HepG2 (cell line): ENCODE measurements at places on chromosomes 1 and 21. TPM values are rescaled to one million over a fixed set of nuclear protein-coding genes. Genes with fewer than 3 reads are reported as not detected.

The GNPAT gene
- total RNA-seq = 114 and 153 TPM in 2 replicates

The CLEC20A gene
- total RNA-seq = not detected in 2 replicates

The RCSD1 gene
- total RNA-seq = not detected in 2 replicates

DNA sequence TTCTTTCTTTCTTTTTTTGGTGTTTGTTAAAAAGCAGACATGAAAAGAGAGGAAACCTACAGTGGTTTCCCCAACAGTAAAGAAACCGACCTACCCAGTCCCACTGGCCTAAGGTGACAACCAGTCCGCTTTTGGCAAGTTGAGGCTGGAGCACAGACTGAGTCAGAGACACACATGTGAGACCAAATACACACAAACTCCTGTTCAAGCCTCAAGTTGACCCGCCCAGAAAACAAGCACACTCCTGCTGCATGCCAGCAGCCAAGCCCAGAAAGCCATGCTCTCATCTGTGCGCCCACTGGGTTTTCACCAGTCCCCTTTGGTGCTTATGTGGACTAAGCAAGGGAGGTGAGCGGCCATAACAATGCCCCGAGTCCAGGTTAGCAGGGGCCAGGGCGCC, 64.6 kb upstream of the GPR153 start:
- H3K4me1 ChIP-seq = no peaks in the 10 kb centered on the region
- H3K27ac ChIP-seq = no peak overlapping the region
- no peak overlapping the region for H3K4me3 ChIP-seq

The FBXO2 gene
- total RNA-seq = 112 and 118 TPM in 2 replicates
